ENCODE measurements at places on chromosomes 1 and 21.
A peak's percentile ranks its signal among the peaks of the same experiment; 100 is the strongest.

GRCh38 chr1:93095804-93096585, 16.9 kb downstream of the MTF2 start:
- no peak for DNase-seq

DNA sequence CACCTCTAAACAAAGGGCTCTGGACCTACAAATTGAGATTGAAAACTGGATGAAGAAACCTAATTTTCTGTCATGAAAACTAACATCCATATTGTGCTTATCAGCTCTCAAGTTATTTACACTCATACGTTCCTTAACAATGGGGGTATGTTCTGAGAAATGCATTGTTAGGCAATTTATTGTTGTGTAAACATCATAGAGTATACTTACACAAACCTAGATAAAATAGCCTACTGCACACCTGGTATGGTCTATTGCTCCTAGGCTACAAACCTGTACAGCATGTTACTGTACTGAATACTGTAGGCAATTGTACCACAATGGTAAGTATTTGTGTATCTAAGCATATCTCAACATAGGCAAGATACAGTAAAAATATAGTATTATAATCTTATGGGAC, 191.4 kb downstream of the TM2D1 start:
- no peak for DNase-seq

GRCh38 chr1:161953256-161953920, 70.3 kb downstream of the OLFML2B start:
- no peak for DNase-seq

DNA sequence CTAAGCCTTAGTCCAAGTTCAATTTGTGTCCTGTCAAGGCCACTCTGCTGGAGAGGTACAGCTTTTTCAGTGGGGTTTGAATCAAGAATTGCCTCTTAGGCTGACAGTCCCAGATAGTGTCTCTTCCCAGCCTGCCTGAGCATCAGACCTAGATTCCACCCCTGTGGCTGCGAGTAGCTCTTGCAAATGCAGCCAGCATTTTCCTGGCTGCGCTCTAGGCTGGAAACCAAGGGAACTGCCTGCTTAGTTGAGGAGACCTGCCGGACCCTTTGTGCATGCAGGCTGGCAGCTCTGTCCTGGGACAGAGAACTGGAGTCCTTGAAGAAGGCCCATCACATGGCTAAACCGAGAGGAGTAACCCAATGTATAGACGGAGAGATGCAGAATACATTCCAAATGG, 293.7 kb downstream of the PCP4 start:
- DNase-seq, result no peak

DNA sequence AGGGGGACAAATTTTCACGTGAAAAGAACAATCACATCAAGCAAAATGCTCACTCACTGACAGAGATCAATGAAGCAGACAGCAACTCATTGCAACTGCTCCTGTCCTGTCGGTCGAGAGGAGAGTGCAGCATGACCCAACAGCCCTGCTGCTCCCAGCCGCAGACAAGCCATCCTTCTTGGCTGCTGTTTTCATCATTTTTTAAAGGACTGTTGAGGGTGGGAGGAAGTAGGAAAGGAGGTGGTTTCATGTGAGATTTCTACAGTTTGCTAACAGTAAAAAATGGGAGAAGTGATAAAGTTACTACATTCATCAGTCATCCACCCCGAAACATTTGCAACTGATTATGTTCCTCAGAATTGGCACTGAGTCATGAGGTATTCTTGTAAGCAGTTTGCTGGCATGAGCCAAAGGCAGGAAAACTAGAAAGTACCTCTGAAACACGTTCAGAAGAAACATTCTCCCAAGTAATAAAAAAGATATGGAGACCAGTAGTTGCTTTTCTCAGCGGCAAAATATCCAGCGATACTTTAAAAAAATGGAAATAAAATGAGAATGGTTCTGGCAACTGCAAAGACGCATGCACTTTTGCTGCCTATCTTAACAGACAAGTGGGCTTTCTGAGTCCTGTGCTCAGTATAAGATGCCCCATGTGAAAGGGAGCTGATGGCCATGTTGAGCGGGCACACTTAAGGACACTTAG, 72.0 kb upstream of the CLDN14 start:
- peak; percentile 78 for DNase-seq

DNA sequence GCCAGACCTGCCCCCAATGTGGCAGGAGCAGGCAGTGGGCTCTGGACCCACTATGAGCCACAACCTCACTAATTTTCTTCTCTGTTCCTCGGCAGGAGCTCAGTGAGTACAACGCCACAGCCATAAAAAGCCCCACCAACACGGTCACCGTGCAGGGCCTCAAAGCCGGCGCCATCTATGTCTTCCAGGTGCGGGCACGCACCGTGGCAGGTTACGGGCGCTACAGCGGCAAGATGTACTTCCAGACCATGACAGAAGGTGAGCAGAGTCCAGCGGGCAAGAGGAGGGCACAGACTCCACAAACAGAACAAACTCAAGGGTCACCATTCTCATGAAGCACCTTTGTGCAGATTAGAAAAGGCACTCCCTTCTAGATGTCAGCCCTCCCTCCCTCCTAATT, 79.9 kb downstream of the LACTBL1 start:
- no peak for DNase-seq

DNA sequence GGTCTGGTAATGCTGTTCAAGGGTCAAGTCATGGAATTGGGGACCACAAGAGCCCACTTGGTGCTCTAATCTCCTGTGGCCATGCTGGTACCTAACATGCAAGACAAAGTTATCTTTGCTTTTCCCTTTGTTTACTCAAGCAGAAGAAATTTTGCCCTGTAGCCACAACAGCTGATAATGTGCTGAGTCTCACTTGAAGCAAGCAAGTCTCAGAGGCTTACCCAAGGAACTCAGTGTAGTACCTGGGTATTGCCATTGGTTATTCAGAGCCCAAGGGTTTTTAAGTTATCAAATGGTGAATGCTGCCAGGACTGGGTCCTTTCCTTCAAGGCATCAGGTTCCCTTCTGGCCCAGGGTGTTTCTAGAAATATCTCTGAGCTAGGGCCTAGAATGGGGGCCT, 198.9 kb upstream of the RNPC3 start:
- no peak for DNase-seq

GRCh38 chr1:182955596-182956588, 2.9 kb upstream of the SHCBP1L start:
- DNase-seq, result no peak

GRCh38 chr1:174812016-174812415, 187.7 kb upstream of the CACYBP start:
- DNase-seq, result peak; percentile 16

DNA sequence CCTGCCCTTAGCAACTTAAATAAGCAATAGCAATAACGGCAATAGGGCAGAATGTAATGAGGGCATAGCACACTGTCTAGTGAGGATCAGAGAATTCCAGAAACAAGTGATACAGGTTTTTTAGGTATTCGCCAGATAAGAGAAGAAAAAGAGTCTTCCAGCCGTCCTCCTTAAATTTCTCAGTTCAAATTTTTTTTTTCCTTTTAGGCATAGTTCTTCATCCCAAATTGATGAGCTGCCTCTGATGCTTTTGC, 1.8 kb downstream of the PIGV start:
- DNase-seq, result no peak

DNA sequence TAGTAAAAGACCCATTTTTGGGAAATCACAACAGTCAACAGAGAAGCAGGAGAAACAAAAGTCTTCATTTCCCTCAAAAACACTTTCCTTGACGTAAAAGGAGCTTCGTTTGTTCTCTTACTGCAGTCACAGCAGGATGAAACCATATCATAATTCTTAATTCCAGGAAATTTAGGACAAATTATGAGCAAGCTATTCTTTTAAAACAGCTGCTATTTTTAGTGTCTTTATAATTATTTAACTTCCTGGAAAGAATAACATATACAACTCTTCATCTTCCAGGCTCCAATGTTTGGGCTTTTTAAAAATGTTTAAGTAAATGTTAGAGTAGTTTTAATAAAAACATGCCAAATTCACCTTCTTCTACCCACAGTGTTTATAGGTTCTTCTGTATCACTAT, 563.5 kb downstream of the LTN1 start:
- DNase-seq, result no peak

DNA sequence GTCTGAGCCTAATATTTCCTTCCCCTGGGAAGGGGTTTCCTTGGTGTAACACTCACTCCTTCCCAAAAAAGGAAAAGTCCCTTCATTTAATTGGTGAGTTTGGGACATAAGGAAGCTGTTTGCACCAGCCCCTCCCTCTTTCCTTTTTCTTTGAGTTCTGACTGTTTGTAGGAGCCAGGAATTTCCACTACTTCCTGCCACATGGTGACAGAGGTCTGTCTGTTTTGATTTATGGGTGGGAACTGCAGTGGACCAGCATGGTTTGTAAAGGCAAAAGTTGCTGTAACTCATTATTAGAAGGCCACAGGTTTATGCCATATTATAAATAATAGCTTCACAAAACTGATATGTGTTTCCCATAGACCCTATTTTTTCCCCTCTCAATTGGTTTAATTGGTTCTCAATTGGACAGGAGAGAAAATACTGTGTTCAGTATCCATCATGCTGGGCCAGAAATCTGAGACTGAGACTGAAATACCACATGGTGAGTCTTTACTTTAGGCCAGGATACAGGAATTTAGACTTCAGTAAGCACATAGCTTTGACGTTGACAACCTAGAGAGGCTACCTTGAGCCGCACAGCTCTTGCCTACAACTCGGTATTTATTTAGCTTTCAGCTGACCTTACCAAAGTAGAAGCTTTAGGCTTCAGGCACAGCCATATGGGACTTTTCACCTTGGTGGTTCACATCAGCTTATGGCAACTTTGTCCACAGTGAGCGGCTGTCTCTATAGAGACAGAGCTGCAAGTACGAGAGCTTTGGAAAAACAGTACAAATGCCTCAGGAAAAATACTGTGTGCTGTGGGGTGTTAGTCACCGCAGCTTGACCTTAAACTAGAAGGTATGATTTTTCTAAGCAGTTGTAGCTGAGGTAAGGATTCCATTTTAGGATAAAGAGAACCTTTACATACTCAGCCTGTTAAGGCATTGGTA, 40.0 kb upstream of the RGS7 start:
- peak; percentile 22 for DNase-seq

DNA sequence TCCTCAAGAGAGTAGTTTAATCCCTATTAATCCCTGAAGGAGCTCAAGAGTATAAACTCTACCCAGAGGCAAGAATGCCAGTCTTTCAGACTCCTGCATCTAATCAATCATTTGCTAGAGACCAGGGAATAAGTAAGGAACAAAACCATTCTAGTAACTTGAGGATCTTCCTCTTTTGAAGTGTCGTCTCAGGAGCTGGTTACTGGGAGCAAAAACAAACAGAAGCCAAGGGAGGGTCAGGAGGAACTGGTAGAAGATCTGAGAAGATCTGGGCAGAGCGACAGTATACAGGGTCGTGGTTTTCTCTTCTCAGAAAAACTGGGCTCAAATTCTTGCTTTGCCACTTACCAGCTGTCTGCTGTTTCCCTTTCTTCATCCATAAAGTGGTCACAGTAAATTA, 69.3 kb downstream of the RPS6KA1 start:
- DNase-seq, result no peak

DNA sequence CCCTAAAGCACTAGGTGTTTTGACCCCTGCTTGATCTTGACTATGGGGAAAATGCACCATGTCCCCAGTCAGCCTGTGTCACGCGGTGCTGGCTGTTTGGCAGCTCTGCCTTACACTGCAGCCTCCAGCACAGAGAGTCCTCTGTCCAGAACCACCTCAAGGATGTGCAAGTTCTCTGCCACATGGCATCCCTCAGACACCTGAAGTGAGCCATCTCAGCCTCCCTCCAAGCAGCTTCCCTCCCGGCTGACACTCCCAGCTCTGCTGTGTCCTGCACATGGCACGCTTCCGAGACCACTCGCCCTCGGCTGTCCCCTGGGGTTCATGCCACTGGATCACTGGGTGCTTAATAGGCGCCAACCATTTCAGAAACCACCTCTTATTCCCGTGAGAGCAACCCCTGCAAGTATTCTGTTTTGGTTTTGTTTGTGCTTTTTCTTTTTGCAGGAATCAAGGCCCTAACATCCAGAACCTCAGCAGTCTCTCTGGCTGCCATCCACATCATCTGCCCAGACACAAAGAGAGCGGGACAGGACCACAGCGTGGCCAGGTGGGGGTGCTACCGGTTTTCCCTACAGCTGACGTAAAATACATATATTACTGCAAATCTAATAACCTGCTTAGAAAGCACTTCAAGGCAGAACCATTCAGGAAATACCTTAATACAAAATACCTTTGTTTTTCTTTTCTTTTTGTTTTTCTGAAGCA, 45.7 kb downstream of the CAPZB start:
- DNase-seq, result no peak

DNA sequence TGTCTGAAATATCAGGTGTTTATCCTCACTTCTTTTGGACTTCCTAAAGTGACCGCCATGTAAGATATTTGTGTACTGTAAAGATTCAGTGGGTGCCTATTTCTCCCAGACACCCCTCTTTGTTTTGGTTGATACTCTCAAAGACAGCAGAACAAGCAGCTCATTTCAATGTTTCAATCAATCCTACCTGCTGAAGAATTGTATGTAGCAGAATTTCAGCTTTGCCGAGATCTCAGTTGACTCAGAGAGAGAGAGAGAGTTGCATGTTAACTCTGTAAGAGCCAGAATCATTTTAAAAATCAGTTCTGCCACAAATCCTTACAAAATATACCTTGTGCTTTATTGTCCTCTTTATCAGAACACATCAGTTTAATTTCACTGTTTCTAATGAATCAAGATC, 987.3 kb downstream of the ADGRL2 start:
- no peak for DNase-seq

DNA sequence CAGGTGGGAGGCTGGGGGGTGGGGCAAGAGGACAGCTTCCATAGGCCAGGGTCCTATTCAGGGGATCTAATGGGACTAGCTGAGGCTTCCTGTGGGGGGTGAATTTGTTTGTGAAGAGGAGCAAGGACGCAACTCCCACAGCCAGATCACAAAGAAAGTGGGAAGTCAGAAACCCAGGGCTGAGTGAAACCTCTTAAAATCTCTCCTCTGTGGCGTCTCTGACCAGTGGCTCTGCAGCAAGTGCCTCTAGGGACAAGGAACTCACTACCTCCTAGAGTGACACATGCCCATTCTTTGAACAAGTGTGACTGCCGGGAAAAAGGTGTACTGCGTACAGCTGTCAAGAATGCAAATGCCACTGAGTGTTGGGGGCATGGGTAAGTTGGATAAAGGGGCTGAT, 187.9 kb downstream of the HIVEP3 start:
- DNase-seq, result no peak

DNA sequence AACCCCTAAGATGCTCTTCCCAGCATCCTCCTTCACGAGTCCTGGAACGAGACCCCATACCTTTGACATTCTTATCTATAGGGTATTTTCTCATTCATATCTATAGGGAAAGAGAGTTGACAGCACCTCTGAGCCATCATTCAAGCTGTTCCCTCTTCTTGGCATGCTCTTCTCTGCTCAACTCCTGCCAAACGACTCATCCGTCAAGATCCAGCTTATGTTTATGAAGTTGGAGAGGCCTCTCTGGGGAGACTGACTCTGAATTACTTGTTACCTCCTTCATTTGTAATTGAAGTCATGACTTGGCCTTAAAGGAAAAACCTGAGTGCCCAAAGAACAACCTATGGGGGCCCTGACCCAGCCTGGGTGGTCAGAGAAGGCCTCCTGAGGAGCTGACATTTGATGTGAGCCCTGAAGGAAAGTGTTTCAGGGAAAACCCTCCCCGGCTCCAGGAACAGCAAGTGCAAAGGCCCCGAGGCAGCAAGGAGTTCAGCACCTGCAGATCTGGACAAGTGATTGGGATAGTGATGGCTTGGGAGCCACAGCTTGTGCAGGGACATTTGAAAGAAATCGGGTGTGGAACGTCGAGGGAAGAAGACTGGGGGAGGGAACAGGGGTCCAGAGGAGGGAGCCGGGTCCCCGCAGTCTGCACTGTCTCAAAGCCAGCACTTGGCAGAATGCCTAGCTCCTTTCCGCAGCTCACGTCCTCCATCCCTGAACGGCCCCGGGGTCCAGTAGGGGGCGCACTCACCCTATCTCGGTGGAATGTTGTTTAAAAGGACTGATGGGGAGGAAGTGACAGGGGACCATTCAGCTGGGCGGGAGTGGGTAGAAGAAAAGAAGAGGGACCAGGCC, 14.0 kb upstream of the CDA start:
- peak; percentile 40 for DNase-seq
